ENCODE measurements at places on chromosomes 7 and 10.

DNA sequence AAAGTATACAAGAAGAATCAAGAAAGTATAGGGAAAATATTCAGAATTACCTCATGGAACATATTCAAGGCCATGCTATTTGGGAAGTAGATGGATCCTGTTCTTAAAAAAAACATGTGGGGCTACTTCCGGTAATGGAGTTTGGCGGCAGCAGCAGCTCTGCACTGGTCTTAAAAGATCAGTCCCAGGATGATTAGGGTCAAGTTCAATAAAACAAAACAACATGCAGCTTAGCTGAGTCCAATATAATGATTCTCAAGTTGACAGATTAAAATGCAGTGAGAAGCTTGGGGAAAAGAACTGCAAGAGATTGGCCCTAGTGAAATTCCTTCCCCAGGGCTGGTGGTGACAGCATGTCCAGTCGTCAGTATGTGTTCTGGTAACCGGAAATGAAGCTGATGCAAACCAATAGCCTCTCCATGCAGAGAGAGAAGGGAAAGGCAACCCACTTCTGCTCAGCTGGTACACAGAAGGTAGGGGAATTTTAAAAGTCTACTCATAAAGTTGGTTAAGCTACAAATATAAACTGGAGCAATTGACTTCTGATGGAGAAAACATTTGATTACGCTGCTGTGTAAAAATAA, 305.1 kb upstream of the IMMP2L start:
- no peak for DNase-seq

- peak; percentile 22 for DNase-seq
Observed at GRCh38 chr7:94348142-94348541, 46.6 kb upstream of the COL1A2 start.

DNA sequence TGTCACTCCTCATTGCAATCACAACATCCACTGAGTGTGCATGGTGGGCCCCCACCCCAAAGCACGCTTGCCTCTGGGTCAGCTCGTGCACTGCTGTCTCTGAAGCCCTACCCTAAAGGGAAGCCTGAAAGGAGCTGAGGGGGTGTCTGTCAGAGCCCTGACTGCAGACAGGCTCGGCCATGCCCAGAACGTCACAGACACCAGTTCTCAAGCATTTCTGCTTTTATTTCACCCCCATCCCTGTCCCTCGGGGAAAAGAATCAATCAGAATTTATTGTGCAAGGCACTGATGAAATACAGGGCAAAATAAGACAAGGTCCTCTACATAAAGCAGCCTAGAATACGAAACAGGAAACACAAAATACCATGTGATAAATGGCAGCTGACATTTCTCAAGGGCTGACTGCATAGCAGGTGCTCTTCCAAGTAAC, 231.8 kb downstream of the WDR37 start:
- peak; percentile 69 for DNase-seq

DNA sequence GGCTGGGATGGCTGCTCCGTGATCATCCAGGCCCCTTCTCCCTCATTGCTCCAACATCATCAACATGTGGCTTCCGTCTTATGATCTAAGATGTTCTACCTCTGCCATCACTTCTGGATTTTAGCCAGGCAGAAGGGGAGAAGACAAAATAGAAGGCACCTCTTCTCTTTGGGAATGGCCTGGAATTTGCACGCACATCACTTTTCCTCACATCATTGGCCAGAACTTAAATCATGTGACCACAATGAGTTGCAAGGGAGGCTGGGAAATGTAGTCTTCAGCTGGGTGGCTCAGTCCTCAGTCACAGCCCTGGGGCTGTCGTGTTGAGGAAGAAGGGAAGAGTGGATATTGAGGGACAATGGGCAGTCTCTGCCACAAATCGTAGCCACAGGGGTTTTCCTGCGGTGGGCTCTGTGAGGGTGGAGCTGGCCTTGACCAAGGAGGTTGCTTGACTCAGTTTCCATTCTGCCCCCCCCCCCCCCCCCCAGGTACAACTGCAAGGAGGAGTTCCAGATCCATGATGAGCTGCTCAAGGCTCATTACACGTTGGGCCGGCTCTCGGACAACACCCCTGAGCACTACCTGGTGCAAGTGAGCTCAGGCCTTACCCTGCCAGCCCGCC, 50.3 kb downstream of the PALD1 start:
- no peak for DNase-seq

DNA sequence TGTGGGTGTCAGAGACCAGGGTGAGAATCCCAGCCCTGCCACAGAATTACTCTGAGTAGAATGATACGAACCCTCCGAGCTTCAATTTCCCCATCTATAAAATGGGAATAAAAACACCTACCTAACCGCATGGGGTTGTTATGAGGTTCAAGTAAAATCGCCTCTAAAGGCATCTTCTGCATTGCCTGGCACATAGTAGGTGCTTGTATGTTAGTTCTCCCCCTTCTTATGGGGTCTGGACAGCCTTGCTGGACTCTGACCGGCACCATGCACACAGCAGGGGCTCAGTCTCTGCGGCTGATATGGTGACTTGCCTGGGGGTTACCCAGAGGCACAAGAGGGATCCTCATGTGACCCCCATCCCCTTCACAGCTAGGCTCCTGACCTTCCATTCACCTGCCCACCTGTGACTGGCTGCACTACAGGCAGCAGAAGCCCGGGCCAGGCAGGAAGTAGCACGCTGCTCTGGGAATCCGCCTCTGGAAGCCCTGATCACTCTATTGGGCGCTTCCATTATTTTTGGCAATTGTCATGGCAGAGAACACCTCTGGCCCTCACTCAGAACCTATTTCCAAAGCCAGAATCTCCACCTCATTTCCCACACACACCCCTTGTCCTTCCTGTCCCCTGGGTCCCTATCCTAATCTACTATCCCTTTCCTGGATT, 6.0 kb downstream of the SH3PXD2A start:
- no peak for DNase-seq

- DNase-seq, result no peak
Observed at GRCh38 chr10:44435196-44435595, 50.3 kb upstream of the CXCL12 start.

- no peak for DNase-seq
Observed at GRCh38 chr10:9244864-9245263, 1190.4 kb downstream of the GATA3 start.

DNA sequence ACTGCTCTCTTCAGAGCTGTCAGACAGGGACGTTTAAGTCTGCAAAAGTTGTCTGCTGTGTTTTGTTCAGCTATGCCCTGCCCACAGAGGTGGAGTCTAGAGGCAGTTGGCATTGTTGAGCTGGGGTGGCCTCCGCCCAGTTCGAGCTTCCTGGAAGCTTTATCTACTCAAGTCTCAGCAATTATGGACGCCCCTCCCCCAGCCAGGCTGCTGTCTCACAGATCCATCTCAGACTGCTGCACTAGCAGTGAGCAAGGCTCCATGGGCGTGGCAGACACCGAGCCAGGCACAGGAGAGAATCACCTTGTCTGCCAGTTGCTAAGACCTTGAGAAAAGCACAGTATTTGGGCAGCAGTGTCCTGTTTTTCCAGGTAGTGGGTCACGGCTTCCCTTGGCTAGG, 98.1 kb downstream of the SDHAF3 start:
- DNase-seq, result no peak

DNA sequence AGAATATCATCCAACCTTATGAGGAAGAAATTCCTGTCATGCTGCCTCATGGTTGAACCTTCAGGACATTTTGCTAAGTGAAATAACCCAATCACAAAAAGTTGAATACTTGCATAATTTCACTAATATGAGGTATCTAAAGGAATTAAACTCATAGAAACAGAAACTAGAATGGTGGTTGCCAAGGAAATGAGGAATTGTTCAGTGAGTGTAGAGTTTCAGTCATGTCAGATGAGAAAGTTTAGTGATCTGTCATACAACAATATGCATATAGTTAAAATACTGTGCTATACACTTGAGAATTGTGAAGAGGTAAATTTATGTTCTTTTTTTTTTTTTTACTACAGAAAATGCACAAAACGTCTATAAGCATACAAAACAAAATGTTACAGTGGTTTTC, 60.7 kb downstream of the R3HCC1L start:
- peak; percentile 46 for DNase-seq

GRCh38 chr10:131222986-131223385, 88.5 kb downstream of the TCERG1L start:
- no peak for DNase-seq

Measured in MV-4-11 (cell line).